Neuronal stem cell (in vitro differentiated cells): ENCODE measurements at places on chromosomes 12 and 14.

DNA sequence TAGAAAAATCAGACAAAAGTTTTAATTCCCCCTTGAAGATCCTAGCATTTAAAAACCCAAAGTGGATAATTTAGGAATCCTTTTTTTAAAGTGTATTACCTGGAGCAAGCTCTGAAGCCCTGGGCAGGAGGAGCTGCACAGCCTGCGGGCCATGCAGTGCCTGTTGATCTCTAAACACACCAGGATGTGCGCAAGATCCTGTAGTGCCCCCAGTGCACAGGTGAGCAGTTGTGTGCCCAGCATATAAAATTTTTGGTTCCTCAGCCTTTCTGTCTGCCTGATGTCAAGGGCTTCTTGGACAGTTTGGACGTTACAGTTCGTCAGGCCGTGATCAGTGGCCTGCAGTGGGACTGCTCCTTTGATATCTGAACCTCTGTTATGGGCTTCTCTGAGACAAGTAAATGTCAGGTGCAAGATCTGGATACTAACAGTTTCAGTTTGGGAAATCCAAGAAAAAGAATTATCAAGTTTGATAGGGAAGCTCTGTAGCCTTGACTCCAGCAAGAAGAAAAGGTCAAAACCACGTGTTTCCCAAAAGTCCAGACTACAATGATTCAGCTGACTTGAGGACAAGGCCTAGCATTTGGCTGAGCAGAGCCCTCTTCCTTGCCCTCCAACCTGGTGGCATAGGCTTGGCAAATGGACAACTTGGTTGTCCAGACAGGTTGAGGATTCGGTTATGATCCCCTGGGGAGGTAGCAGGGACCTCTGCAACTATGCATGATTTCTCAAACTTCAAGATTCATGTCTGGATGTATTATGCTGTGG, 1.0 kb downstream of the ATXN7L3B start:
- DNase-seq, result no peak

DNA sequence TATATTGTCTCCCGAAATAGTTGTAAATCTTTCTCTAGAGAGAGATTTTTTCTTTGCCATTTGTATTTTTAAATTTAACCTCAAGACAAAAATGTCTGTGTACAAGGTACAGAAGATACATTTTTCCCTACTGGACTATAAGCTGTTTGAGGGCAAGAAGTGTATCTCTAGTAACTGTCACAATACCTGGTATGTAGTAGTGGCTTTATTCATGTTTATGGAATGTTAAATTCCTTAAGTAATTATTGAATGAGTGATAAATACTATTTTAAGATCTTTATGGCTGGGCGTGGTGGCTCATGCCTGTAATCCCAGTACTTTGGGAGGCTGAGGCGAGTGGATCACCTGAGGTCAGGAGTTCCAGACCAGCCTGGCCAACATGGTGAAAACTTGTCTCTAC, 24.4 kb upstream of the CDK17 start:
- no peak for DNase-seq

DNA sequence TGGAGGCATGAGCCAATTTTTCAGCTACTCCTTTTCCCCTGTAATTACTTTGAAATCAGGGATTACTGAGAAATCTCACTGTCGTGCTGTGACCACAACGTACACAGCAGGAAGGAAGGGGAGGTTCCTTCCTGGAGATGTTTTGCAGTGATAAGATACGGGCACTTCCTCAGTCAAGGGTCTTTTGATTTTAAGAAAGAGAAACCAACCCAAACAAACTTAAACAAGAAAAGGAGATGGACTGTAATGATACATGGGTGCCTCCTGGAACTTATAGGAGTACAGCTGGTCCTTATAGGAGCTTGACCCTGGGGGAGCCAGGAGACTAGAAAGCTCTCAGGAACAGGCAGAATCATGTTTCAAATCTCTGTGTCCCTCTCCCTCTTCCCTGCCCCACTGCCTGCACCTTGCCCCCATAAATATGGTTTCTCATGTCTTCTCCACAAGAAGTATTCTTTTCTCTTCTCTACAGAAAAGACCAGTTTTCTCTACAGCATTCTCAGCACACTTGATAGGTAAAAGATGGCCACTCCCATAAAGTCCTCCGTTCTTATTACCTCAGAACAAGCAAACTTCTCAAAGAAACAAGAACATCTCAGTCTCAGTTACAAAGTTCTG, 281.1 kb upstream of the AMIGO2 start:
- no peak for DNase-seq

DNA sequence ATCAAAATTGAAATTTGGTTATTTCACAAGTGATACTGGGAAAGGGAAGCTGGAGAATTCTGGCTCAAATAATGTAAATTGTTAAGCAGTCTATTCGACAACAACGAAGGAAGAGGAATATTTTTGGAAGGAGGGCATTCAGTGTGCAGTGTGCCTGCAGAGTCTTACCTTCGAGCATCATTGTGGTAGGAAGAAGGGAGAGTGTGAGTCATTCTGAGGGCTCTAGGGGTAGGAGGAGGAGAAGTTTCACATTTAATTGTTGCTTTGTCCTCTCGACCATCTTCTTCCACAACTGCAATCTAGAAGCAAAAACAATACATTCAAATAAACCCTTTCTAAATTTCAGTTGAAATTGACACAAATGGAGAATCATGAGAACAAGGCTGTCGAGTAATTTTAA, 263.0 kb downstream of the ACSS3 start:
- DNase-seq, result no peak

- no peak for DNase-seq
Observed at GRCh38 chr14:95106971-95107370, 50.4 kb downstream of the DICER1 start.

- no peak for DNase-seq
Observed at GRCh38 chr14:88493392-88494185, 61.2 kb downstream of the PTPN21 start.

DNA sequence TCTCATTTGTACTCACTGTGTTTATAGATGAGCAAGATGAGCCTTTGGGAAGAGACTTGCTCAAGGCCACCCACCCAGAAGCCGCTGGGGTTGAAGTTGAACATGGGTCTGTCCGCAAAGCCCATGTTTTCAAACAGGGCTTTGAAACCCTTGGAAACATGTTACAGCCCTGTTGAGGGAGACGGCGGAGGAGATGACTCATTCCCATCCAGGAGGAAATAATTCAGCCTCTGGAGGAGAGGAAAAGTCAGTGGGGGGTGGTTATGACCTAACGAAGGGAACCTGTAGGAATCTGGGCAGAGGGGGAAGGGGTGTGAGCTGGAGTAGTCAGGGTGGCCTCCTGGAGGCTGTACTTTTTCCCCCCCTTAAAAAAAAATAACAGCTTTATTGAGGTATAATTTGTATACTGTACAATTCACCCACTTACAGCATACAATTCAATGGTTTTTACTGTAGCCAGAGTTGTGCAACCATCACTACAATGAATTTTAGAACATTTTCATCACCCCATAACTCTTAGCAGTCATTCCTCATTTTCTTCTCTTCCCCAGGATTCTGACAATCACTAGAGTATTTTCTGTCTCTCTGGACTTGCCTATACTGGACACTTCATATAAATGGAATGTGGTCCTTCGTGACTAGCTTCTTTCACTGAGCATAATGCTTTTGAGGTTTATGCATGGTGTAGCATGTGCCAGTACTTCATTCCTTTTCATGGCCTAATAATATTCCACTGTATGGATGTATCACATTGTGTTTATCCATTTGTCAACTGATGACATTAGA, 1.9 kb upstream of the RIN3 start:
- no peak for DNase-seq
